Activated naive CD8-positive, alpha-beta T cell treated with anti-CD3 and anti-CD28 coated beads for 36 hours (primary cell): ENCODE measurements at places on chromosomes 1 and 21. TPM values are rescaled to one million over a fixed set of nuclear protein-coding genes. Genes with fewer than 3 reads are reported as not detected.

Gene GJA8
- not detected for total RNA-seq

Gene UBL4B
- not detected for total RNA-seq

Gene MYOG
- total RNA-seq, result not detected

Gene CRYAA
- not detected for total RNA-seq

Gene BSDC1
- total RNA-seq, result 31.2 TPM

Gene ESPN
- total RNA-seq, result 0.44 TPM

Gene PGLYRP3
- total RNA-seq, result not detected

Gene KRTAP19-4
- total RNA-seq, result not detected

- no peak overlapping the region for H3K27ac ChIP-seq
- H3K27me3 ChIP-seq, result no peaks in the 10 kb centered on the region
- H3K4me3 ChIP-seq, result no peak overlapping the region
- H3K36me3 ChIP-seq, result no peaks in the 10 kb centered on the region
Measured at GRCh38 chr1:52676249-52676903, 21.8 kb downstream of the COA7 start.

DNA sequence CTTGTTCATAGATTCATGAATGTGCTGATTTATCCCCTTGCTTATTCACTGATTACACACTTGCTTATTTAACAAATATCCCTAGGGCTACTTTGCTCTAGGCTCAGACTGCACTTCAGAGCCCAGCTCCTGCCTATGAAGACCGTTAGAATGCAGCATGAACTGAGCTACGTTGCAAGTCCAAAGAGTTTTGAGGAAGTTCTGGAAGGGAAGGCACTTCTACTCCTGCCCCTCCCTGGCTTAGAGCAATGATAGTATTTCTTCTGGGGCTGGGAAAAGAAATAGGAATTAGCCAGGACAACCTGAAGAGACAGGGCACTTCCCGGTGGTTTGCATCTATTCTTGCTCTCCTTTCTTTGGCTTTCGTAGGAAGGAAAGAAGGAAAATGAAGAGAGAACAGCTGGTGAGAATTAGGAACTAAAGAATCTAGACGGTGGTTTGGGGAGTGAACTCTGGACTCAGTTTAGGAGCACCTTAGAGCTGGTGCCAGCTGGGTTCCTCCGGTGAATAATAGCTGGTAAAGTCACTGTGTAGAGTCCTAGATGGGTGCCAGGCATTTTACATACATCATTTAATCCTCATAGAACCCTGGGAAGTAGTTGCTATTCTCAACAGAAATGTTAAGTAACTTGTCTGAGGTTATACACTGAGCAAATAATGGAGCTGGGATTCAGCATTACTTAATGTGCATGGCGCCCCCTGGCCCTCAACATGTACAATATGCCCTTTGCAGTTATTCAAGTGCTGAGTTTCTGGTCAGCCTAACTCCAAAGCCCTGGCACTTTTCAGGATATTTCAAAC, 65.9 kb downstream of the NDUFS5 start:
- H3K27ac ChIP-seq, result no peak overlapping the region
- H3K4me1 ChIP-seq, result peaks cover 6% of the 10 kb centered on the region

GRCh38 chr1:111776861-111777260, 21.2 kb downstream of the DDX20 start:
- no peak overlapping the region for H3K27ac ChIP-seq
- H3K36me3 ChIP-seq, result no peaks in the 10 kb centered on the region
- no peaks in the 10 kb centered on the region for H3K27me3 ChIP-seq
- DNase-seq, result no peak
- H3K4me3 ChIP-seq, result no peak overlapping the region

DNA sequence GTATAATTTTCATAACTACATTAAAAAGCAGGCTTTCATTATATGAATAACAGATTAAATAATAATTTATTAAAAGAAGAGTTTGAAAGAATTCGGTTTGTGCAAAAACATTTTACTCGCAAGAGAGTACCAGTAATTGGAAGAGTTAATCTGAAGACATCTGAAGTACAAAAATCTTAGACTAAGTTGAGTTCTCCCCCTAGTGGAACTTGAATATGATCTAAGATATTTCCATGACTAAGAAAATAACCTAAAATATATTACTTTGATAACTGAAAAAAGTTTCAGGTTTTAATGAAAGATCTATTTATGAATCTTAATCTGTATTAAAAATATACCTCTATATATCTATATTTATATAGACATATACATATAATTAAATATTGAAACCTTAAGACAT, 112.5 kb upstream of the GFI1 start:
- H3K36me3 ChIP-seq, result peaks cover 8% of the 10 kb centered on the region
- H3K4me1 ChIP-seq, result peaks cover 27% of the 10 kb centered on the region
- no peak for DNase-seq
- peak overlapping the region; percentile 44 for H3K27ac ChIP-seq
- H3K27me3 ChIP-seq, result no peaks in the 10 kb centered on the region

DNA sequence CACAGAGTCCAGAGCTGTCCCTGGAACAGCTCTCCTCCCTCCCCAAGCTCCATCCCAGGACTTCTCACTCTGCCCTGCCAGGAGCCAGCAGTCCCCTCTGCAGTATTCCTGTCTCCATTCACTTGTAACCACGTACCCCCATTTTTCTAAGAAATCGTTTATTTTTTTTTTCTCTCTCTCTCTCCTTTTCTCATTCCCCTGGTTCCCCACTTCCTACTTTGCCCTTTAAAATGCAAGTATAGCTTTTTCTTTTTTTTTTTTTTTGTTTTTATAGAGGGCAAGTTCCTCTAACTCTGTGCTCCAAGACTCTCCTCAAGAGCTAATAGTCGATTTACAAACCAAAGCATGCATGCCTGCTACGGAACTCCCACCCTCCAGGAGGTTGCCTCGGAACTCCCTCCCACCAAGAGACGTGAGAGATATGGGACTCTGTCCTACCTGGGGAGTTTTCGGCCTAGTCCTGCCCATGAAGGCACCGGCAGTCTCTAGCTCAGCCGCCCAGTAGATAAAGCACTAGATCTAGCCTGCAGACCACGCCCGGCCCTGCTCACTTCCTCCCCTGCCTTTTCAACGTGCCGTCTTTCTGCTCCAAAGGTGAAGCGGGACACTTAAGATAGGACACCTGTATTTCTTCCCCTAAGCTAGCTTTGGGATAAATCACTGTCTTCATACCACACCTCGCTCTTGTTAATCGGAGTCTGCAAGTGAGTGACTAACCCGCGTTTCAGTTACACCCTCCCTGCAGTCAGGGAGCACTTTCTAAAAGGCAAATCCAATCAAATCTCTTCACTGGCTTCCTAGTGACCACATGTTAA, 27.7 kb downstream of the TNFRSF9 start:
- H3K36me3 ChIP-seq, result peaks cover 23% of the 10 kb centered on the region
- no peaks in the 10 kb centered on the region for H3K27me3 ChIP-seq
- no peak for DNase-seq
- H3K4me1 ChIP-seq, result peaks cover 46% of the 10 kb centered on the region
- peak overlapping the region; percentile 83 for H3K27ac ChIP-seq

GRCh38 chr1:30511991-30512913, 211.1 kb downstream of the MATN1 start:
- H3K27ac ChIP-seq, result no peak overlapping the region
- peaks cover 8% of the 10 kb centered on the region for H3K27me3 ChIP-seq
- H3K36me3 ChIP-seq, result no peaks in the 10 kb centered on the region
- no peak for DNase-seq

GRCh38 chr21:45417256-45417950, 12.4 kb downstream of the COL18A1 start:
- no peak overlapping the region for H3K4me3 ChIP-seq
- no peak overlapping the region for H3K27ac ChIP-seq
- no peaks in the 10 kb centered on the region for H3K27me3 ChIP-seq
- H3K4me1 ChIP-seq, result no peaks in the 10 kb centered on the region
- no peaks in the 10 kb centered on the region for H3K36me3 ChIP-seq
- DNase-seq, result no peak

DNA sequence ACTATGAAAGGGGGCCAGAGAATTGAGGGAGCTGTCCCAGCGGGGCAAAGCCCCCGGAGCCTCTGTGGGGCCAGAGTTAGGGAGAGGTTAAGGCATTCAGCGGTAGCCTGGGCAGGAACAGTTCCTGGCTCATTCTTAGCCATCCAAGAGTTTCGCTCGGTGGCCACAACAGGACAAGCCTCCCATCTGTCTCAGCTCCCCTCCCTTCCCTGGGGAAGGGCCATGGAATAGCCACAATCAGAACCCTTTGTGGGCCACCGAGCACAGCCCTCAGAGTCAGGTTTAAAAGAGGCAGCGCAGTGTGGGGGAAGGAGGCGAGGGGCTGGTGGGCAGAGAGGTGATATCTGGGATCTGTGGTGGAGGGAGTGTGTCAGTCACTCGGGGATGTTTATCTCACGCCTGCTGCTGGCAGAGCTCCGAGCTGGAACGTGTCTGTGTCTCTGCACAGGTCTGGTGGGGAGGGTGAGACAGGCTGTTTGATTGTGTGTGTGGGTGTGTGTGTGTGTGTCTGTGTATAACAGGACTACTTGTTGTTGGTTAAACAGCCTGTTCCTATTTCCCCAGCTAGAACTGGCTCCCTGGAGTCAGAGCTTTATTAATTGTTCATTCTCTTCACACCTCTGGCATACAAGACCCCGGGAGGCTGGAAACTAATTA, 49.6 kb upstream of the GOLT1A start:
- H3K36me3 ChIP-seq, result no peaks in the 10 kb centered on the region
- H3K27ac ChIP-seq, result no peak overlapping the region
- no peak overlapping the region for H3K4me3 ChIP-seq
- no peaks in the 10 kb centered on the region for H3K4me1 ChIP-seq

DNA sequence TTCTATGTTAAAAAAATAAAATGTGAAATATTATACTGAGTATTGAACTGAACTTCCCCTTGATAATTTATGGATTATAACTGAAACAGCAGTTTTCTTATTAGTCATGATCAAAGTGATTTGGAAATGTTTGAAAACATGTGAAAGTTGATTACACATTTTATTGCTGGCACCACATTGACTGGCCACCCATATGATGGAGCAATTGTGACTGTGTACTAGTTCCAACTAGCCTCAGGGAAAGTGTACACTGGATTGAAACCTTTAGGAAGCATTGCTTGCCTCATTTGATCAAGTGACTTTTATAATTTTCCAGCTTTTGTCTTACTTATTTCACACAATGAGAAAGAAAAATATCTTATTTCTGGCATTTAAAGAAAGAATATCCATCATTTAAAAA, 128.0 kb upstream of the ADGRL2 start:
- H3K27me3 ChIP-seq, result no peaks in the 10 kb centered on the region
- H3K36me3 ChIP-seq, result no peaks in the 10 kb centered on the region
- no peaks in the 10 kb centered on the region for H3K4me1 ChIP-seq
- H3K4me3 ChIP-seq, result no peak overlapping the region
- no peak for DNase-seq
- no peak overlapping the region for H3K27ac ChIP-seq

GRCh38 chr1:205690122-205690756, 9.9 kb upstream of the SLC45A3 start:
- no peaks in the 10 kb centered on the region for H3K36me3 ChIP-seq
- DNase-seq, result no peak
- H3K4me3 ChIP-seq, result no peak overlapping the region

GRCh38 chr1:198359024-198359653, 181.3 kb downstream of the ATP6V1G3 start:
- H3K4me1 ChIP-seq, result no peaks in the 10 kb centered on the region
- H3K36me3 ChIP-seq, result no peaks in the 10 kb centered on the region
- DNase-seq, result no peak
- no peak overlapping the region for H3K27ac ChIP-seq
- H3K4me3 ChIP-seq, result no peak overlapping the region

DNA sequence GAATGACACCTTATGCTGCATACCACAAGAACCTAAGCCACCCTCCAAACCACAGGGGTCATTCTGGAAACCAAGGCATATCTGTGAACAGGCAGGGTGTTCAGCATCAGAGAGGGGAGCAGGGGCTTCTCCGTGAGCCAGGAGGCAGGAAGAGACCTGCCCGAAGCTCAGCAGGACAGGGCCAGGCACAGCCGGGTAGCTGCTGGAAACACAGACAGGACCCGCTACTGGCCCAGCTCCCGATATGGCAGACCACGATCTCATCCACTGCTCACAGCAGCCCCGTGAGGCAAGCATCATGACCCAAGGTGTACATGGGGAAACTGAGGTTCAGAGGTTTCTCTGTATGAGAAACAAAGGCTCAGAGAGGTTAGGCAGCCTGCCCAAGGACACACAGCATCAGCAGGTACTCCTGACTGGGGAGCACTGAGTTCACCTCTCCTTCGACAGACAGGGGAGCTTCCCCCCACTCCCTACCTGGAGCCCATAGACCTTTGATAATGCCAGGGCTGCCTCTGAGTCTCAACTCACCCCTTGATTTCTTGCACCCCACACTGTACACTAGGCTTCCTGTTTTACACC, 317.7 kb downstream of the MATN1 start:
- H3K27me3 ChIP-seq, result peaks cover 8% of the 10 kb centered on the region
- no peak for DNase-seq
- no peaks in the 10 kb centered on the region for H3K4me1 ChIP-seq
- H3K27ac ChIP-seq, result no peak overlapping the region
- no peak overlapping the region for H3K4me3 ChIP-seq

GRCh38 chr1:238530209-238530851, 639.6 kb upstream of the ZP4 start:
- no peaks in the 10 kb centered on the region for H3K27me3 ChIP-seq
- H3K27ac ChIP-seq, result no peak overlapping the region
- H3K4me3 ChIP-seq, result no peak overlapping the region
- no peaks in the 10 kb centered on the region for H3K4me1 ChIP-seq
- DNase-seq, result no peak
- no peaks in the 10 kb centered on the region for H3K36me3 ChIP-seq

- H3K4me1 ChIP-seq, result peaks cover 2% of the 10 kb centered on the region
- no peak overlapping the region for H3K27ac ChIP-seq
- peaks cover 14% of the 10 kb centered on the region for H3K27me3 ChIP-seq
- no peak for DNase-seq
Measured at GRCh38 chr1:227944931-227945890, 2.5 kb downstream of the WNT9A start.
